ENCODE measurements at places on chromosomes 7 and 10. TPM values are rescaled to one million over a fixed set of nuclear protein-coding genes. Genes with fewer than 3 reads are reported as not detected.
A peak's percentile ranks its signal among the peaks of the same experiment; 100 is the strongest.

Gene MARVELD1
- total RNA-seq, result 13.4 TPM

Gene IGF2BP3
- not detected for total RNA-seq

Gene PURB
- total RNA-seq, result 22.7 TPM

Gene INA
- total RNA-seq, result not detected

Gene A1CF
- not detected for total RNA-seq

DNA sequence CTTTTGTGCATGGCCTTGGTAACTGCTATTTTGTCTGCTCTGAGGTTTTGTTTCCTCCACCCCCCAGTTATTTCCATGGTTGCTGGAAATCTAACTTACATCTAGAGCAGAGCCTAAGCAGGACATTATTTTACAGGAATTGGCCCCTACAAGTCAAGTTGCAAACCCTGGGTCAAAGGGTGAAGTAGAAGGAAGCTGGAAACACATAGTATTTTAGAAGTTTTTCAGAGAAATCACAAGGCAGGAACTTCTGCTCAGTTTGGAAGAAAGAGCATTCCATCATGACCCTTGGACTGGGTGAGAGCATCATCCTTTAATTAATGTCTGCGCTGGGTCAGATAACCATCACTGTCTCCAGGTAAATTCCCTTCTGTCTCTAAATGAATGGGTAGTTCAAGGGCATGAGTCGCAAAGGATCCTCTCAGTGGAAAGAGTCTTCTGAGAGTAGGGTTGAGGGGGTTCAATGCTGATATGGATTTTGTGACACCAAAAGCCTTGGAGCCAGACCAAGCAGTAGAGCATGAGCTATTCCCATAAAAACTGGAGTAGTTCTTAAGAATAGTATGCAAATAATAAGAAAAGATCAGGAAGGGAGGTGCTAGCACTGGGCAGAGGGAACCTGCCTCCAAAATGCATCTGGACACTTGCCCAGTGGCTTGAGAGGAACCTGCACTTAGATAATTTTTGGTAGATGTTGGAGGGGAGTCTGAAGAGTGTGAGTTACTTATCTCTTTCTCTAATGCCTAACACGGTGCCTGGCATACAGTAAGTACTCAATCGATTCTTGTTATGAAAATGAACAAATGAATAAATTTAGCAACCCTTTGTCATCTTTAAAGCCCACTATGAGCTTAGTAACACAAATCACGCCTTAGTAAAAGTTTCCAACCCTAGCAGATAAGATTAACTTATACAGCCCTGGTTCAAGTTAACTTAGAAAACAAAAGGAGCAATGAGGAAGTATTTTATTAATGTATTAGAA is 160.6 kb upstream of the ADO start:
- DNase-seq, result no peak

DNA sequence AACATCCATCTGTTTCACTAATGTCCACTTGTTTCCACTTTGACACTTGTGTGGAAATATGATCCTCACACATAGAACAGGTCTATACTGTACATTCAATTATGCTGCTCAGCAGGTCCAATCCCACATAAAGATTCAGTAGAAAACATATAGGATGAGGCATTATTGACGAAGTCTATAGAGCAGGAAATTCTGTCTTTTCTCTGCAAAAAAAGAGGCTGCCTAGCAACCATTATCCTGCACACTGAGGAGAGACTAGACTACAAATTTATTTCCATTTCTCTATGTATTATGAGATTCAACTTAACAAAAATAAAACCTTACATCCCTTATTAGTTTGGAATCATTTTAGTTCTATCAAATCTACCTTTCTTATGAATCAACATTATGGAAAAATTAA is 204.6 kb upstream of the POM121L12 start:
- DNase-seq, result no peak

DNA sequence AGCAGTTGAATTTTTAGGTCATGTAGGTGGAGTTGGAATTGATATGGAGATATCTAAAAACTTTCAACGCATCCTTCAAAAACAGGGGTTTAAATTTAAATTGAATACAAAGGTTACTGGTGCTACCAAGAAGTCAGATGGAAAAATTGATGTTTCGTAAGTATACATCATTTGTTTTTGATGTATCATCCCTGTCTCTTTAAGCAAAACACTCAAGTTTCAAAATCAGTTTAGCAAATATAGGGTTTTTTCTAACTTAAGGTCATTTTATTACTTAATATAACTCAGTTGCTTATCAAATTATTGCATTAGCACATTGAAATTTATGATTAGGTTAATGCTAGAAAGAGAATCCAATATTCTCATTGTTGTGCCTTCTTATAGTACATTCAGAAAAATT is 24.6 kb downstream of the DLD start:
- no peak for DNase-seq

DNA sequence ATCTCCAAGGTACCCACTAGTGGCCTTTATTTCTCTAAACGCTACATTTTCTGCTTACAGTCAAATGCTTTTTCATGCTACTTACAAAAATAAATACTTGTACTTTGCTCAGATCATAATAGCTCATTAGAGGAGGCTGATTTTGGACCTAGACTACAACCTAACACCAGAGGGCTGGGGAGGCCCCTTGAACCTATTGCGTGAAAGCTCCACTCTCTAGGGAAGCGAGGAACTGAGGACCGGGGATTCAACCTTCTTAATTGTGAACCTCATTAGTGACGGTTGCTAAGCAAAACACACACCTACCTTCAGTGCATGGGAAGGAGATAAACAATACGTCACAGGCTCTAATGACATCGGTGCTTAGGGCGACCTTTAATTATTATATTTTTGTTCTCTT is 92.1 kb downstream of the EBF3 start:
- DNase-seq, result no peak

GRCh38 chr7:148662646-148663045 is 36.1 kb upstream of the CUL1 start:
- DNase-seq, result no peak

GRCh38 chr7:107043921-107044346 is 571 bp upstream of the PRKAR2B start:
- DNase-seq, result no peak

- no peak for DNase-seq
Observed at GRCh38 chr10:97894092-97894491, 44.4 kb downstream of the GOLGA7B start.

- DNase-seq, result peak; percentile 61
Observed at GRCh38 chr10:71737001-71737833, 17.6 kb upstream of the C10orf105 start.

Measured in breast epithelium (tissue), 4 donors.